ENCODE measurements at places on chromosomes 3 and 15. TPM values are rescaled to one million over a fixed set of nuclear protein-coding genes. Genes with fewer than 3 reads are reported as not detected.

TERB2 gene
- not detected for total RNA-seq

TRIM71 gene
- not detected for total RNA-seq

PTH1R gene
- total RNA-seq = not detected

EPHB1 gene
- not detected for total RNA-seq

BNC1 gene
- not detected for total RNA-seq

CCRL2 gene
- total RNA-seq = 4.6 TPM

WNT7A gene
- 0.18 TPM for total RNA-seq

FBXO40 gene
- not detected for total RNA-seq

TRNT1 gene
- total RNA-seq = 33.3 TPM

Data from natural killer cell (primary cell).